ENCODE measurements at places on chromosomes 12 and 14. TPM values are rescaled to one million over a fixed set of nuclear protein-coding genes. Genes with fewer than 3 reads are reported as not detected.

DNA sequence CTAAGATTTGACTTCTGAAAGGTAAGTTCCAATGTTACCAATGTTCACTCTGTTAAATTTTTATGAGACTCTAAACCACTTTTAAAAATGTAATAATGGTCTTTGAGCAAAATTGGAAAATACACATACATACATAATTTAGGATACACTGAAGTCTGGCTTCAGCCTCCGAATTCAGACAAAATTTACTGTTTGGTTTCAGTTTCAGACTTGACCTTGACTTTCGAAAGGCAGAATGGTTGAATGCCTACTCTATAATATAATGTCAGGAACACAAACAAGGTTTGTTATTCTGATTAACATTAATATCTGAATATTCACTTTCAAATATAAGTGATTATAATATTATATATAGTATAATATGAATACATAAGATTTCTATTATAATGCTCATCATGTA lies 74.1 kb upstream of the KRAS start:
- no peak for DNase-seq

GRCh38 chr12:121990692-121991603 lies 30.7 kb upstream of the BCL7A start:
- no peak for DNase-seq

- no peak for DNase-seq
These were observed 1.0 kb upstream of the SERPINA3 start for GRCh38 chr14:94611179-94611578.

DNA sequence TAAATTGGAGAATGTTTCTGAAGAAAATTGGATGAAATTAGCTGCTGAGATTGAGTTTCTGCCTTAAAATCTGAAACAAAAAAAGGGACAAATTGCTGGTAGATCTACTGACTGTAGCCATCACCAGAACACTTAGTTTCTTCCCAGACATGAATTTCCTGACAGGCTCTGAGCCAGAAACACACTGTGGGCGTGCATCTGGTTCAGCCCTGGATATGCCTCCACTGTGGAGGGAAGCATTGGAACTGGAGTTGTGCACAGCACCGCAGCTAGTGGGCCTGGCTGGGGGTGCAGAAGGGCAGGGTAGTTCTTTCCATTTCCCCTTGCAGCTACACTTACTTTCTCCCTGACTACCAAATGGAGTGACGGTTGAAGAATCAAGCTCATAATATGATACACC lies 31.2 kb downstream of the CREBL2 start:
- DNase-seq: no peak

- DNase-seq: no peak
These were observed 1.8 kb upstream of the ZNF839 start for GRCh38 chr14:102317564-102318248.

GRCh38 chr12:11630046-11630706 lies 19.3 kb upstream of the ETV6 start:
- DNase-seq: no peak

DNA sequence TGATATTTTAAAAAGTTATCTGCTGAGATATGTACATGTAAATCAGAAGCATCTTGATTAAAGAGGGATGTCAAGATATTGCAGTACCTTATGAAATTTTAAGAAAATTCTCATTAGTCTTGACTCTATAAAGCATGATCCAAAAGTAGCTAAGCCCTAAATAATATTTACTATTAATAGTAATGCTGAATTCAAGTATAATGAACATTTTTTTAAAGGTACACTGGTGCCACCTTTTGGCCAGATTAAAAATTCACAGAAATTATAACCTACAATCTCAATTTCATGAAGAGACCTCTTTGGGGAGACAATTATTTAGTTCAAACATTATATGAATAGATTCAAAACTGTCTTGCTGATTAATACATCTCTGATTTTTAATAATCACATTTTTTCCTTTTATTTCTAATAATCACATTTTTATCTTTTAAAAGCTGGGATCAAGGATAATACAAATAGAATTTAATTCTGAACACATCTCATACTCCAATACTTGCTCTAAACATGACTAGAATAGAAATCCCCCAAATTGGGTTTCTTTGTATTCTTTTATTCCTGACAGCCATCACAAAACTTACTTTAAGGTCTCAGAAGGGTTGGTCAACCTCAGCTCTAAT lies 13.4 kb downstream of the AKAP5 start:
- DNase-seq: no peak

DNA sequence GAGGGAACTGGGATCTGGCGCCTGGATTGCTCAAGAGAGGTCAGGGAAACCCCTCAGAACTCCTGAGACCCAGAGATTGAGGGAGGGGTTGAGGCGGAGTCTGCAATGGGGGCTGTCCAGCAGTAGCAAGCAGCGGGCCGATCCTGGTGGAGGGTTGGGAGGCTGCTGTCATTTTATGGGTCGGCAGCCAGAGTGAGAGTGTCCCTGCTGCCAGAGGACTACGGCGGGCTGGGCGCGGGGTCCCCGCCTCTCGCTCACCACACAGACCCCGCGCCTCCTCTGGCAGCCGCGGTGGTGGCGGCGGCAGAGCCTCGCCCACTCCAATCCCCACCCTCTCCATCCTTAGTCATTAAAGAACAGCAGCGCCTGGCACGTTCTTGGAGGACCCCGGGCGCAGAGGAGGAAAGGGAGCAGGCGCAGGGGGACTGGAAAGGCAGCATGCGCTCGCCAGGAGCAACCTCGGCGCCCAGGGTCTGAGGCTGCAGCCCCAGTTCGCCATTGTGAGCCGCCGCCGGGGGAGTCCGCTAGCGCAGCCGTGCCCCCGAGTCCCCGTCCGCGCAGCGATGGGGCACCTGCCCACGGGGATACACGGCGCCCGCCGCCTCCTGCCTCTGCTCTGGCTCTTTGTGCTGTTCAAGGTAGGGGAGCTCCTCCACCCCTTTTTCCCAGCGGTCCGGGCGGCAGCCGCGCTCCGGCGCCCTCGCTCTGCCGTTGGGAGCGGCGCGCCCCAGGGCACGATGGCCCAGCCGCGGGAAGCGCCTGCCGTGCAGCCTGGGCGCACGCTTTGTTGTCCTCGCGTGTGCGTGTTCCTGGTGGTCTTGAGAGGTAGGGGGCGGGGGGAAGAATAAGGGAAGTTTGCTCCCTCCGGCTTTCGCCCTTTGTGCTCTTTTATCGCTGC lies at the start of gene PTPRO:
PTPRO (plus strand) TSS at position 345 of the 898 bp plus-strand sequence.
- no peak for DNase-seq

DNA sequence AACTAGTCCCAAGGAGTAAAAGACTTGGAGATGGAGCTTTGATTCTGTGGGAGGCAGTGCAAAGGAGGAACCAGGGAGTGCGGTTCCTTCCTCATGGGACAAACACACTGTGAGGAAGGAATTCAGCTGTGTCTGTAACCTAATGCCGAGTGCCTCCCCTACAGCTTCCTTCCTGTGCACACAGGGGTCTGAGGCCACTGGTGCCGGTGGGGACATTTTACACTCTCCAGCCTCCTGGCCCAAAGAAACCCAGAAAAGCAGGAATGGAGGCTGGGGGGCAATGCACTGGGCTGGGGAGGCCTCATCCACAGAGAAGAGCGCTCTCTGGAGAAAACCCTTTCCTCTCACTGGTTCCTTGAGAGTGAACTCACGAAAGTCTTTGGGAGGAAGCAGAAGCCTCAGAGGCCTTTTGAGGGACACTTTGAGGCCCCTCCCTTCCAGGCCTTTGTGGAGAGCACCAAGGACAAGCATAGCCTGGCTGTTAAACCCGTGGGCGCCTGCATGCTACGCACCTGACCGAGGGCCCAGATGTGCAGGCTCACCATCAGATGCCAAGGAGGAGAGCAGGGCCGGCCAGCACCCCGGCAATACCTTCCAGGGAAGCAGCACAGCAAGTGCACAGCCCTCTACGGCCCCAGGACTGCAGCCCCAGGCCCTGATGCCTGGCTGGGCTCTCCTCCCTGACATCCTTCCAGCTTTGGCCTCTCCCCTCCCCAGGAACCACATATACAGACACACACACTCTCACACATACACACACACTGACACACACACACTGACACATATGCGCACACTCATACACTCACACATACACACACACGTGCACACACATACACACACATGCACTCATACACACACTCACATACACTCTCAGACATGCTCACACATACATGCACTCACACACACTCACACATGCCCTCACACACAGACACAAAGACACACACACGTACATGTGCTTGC lies 52.0 kb downstream of the NFKBIA start:
- no peak for DNase-seq

- no peak for DNase-seq
These were observed 18.9 kb downstream of the LEMD3 start for GRCh38 chr12:65188179-65188701.

GRCh38 chr14:35600253-35600652 lies 66.3 kb downstream of the INSM2 start:
- no peak for DNase-seq

GRCh38 chr14:105503935-105504692 lies 13.1 kb downstream of the TEDC1 start:
- no peak for DNase-seq

GRCh38 chr12:131142891-131143657 lies 189.4 kb downstream of the ADGRD1 start:
- DNase-seq: peak; percentile 13

DNA sequence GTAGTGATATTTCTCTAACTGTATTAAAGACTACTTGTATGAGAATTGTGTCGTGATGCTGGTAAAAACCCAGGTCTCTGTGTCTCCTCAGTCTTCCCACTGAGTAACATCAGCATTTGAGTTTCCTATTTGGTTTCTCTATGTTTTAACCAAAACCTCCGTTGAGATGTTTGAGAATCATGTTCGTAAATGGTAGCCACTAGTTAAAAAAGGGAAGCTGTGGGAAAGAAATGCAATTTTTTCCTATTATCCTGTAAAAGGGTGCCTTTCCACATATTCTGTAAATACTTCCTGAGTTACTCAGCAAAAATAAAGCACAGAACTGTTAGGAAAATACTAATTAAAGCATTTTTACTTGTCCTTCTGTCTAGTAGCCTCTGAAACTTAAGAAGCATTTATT lies 7.0 kb downstream of the CLEC1B start:
- no peak for DNase-seq

GRCh38 chr12:7501031-7501588 lies 2.5 kb downstream of the CD163 start:
- no peak for DNase-seq

- no peak for DNase-seq
These were observed 17.3 kb downstream of the KRT7 start for GRCh38 chr12:52250048-52250990.

GRCh38 chr12:111773801-111774551 lies 7.2 kb downstream of the ALDH2 start:
- peak; percentile 87 for DNase-seq

DNA sequence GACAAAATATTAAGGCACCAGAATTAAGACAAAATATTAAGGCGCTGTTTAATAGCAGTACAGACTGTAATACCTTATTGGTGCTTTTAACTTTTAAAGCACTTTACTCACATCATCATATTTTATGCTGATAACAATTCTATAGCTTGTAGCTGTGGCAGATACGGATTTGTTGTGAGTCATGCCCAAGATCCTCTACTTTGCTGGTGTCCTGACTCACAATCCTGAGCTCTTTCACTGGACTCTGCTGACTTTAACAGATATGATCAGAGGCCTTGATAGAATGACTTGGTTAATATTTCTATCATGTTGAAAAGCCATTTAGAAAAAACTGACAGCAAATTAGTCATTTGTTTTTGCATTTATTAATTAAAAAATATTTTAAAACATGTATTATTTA lies 99.0 kb upstream of the PKP2 start:
- DNase-seq: no peak

DNA sequence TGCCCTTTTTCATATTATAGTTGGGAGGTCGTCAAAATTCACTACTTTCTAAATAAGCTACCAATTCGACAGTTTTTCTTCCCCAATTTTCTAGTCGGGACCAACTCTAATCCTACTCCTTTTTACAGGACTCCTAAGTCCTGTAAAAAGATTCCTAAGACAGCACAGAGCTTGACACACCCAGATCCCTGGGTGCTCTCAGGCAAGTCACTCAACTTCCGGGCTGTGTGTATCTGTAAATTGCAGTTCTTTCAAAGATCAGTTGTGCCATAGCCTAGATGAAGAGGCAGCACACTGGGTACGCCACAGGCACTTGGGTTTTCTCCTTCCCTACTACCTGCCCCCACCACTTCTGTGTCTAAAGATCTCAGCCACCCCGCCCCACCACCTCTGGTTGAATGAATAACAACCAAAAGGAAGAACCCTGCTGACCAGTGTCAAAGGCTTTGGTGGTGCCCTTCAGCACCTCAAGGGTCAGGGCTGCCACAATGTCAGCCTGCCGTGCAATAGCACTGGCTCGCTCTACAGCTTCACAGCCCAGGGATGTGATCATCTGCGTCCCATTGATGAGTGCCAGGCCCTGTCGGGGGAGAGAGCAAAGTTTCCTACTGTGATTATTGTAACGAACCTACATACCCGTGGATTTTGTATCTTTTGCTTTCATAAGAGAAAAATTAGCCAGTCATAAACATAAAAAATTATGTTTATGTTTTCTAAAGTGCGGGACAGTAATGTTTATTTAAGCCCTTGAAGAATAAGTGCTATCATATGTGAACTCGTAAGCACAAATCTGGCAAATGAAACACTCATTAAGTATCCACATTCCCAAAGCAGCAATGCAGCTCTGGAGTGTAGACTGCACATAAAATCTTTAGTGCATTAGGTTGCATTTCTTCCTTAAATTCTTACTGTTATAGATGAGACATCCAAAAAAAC lies 9.2 kb downstream of the HAL start:
- DNase-seq: no peak

DNA sequence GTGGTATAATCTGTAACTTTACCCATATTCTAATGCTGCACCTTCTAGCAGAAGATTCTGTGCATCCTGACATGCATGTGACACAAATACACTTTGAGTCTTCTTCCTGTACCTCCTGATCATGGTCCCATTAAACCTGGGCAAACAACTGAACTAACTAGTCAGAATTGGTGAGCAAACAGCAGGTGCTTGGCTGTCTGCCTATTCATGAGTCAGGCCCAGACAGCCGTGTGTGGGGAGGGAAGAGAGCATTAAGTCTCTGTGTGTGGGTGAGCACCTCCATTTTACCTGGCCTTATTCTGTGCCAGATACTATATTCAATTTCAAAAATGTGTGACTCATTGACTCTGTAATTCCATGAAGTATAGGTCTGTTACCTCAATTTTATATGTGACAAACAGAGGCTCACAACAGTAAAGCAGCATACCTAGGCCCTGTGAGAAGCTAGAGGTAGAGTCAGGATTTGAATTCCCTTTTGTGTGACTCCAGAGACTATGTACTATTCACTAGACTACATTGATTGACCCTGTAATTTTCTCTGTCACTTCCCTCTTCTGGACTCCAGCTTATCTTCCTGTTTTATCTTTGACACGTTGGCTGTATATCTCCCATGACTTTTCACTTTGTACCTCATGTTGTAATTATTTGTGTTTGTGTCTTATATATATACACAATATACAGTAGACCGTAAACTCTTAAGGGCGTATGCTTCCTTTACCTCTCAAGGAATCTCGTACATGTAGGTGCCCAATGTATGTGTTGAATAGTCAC lies 32.2 kb downstream of the SUSD6 start:
- no peak for DNase-seq

Gene KRT73
- total RNA-seq: not detected

Gene ITGA5
- 56.1 TPM for total RNA-seq

Gene KRT75
- total RNA-seq: not detected

Gene TMEM121
- 7.5 TPM for total RNA-seq

Gene NR2C1
- 38.2 TPM for total RNA-seq

Gene INSM2
- not detected for total RNA-seq

Gene RTL1
- total RNA-seq: 0.53 TPM

Gene BIN2
- total RNA-seq: 1.1 TPM

Gene LYZ
- total RNA-seq: 11.0 TPM

Data from ovary (tissue), 10 donors.